ENCODE measurements at places on chromosomes 1 and 21. TPM values are rescaled to one million over a fixed set of nuclear protein-coding genes. Genes with fewer than 3 reads are reported as not detected.

Gene STX12
- 31.9 TPM for total RNA-seq

Gene DIPK1A
- 5.0 TPM for total RNA-seq

Gene EXTL2
- 3.3 TPM for total RNA-seq

Gene CELA3B
- total RNA-seq: not detected

GRCh38 chr1:77824079-77824478 is 44.6 kb downstream of the MIGA1 start:
- no peaks in the 10 kb centered on the region for H3K4me1 ChIP-seq
- no peak for DNase-seq
- no peaks in the 10 kb centered on the region for H3K27me3 ChIP-seq
- peaks cover 6% of the 10 kb centered on the region for H3K36me3 ChIP-seq
- H3K4me3 ChIP-seq: no peak overlapping the region
- no peak overlapping the region for H3K27ac ChIP-seq

DNA sequence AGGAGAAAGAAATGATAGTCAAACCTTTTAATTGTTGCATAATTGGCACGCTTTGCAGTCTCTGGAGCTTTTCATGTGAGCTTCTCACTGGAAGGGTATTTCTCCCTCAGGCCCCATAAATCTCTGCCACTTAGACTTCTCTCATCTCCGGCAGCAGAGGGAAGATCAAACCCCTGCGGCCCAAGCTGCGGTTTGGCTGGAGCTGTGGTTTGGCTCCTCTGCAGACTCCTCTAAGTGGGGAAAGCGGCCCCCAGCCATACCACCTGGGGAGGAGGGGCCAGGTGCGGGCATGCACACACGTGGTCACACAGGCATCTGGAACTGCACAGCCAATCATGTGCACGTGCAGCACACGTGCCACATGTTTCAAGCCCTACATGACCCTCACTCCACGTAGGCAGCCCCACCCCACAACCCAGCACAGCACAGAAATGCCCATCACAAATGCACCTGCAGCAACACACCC is 58.3 kb downstream of the UBE2T start:
- H3K4me3 ChIP-seq: no peak overlapping the region
- H3K27ac ChIP-seq: no peak overlapping the region
- DNase-seq: peak; percentile 30
- H3K4me1 ChIP-seq: peaks cover 12% of the 10 kb centered on the region

DNA sequence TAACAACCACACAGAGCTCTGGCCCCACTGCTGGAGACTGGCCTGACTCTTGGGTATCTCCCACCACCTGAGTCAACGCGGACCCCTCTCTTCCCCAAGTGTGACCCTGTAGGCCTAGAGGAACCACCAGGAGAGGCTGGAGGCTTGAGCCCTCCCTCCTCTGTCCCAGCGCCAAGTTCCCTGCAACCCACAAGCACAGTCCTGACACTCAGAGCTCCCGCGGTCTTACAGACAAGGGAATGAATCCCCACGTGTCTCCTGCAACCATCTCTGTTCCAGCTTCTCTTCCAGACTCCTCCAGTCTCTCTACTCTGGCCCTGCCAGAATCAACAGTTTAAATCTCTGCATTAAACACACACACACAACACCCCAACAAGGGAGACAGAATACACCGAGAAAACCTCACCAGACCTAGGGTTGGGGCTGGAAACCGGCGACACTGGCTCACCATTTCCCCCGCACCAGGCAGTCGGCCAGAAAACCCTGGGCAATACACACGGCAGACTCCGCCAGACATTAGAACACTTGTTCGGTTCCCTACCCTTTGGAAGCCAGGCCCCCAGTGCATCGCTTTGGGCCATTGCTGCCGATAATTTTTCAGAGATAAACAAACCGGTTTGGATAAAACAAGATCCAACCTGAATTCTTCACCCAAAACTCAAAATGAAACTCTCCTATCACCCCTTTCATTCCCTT is 21.7 kb downstream of the CASZ1 start:
- H3K4me1 ChIP-seq: no peaks in the 10 kb centered on the region
- no peak overlapping the region for H3K4me3 ChIP-seq
- DNase-seq: no peak
- H3K27me3 ChIP-seq: no peaks in the 10 kb centered on the region
- no peak overlapping the region for H3K27ac ChIP-seq
- H3K36me3 ChIP-seq: no peaks in the 10 kb centered on the region

DNA sequence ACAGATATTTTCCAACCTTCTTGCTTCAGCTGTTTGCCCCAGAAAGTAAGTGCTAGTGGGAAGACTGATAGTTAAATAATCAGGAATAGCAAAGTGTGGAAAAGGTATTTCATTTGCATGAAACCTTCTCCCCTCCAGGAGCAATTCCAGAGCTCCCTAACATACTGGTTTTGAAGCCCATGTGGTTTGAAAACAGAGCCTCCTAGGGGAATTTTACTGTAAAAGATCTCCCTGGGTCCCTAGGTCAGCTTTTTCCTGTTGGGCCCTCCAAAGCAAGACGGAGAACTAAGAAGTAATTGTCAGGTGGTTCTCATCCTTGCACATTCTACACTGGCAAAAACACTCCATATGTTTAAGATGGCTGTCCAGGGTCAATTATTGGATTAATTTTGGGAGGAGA is 218.7 kb upstream of the FOXD3 start:
- H3K27me3 ChIP-seq: peaks cover 7% of the 10 kb centered on the region
- no peaks in the 10 kb centered on the region for H3K36me3 ChIP-seq
- H3K4me3 ChIP-seq: no peak overlapping the region
- no peak overlapping the region for H3K27ac ChIP-seq

DNA sequence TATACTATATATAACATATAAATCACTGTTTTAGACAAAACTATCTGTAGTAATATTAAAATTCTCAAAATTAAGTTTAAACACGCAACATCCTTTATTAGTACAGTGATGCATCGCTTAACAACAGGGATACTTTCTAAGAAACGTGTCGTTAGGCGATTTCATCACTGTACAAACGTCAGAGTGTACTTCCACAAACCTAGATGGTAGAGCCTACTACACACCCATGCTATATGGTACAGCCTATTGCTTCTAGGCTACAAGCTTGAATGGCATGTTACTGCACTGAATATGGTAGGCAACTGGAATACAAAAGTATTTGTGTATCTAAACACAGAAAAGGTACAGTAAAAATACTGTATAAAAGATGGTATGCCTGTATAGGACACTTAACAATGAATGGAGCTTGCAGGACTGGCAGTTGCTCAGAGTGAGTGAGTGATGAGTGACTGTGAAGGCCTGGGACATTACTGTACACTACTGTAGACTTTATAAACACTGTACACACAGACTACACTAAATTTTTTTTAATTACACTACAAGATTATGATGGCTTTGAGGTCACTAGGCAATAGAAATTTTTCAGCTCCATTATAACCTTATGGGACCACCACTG is 10.5 kb downstream of the FOXJ3 start:
- peaks cover 77% of the 10 kb centered on the region for H3K4me1 ChIP-seq
- H3K27ac ChIP-seq: no peak overlapping the region
- no peaks in the 10 kb centered on the region for H3K27me3 ChIP-seq
- DNase-seq: no peak

DNA sequence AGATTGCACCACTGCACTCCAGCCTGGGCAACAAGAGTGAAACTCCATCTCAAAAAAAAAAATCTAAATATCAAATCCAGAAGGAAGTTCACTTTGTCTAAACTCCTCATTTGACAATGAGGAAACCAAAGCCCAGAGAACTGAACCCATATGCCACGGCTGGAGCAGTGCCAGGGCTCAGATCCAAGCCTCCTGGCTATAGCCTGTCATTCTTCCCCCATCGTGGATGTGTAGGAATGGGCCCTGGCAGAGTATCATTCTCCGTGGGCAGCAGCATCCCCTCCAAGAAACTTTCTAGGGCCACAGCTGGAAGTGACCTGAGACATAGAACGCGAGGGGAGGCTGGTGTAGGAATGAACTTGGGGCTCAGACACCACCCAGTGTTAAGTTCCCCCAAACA is 47.2 kb downstream of the CAPN9 start:
- H3K27ac ChIP-seq: no peak overlapping the region
- peaks cover 12% of the 10 kb centered on the region for H3K27me3 ChIP-seq
- H3K4me1 ChIP-seq: no peaks in the 10 kb centered on the region
- H3K36me3 ChIP-seq: no peaks in the 10 kb centered on the region
- DNase-seq: no peak

- no peaks in the 10 kb centered on the region for H3K36me3 ChIP-seq
- H3K4me3 ChIP-seq: no peak overlapping the region
- DNase-seq: no peak
- no peaks in the 10 kb centered on the region for H3K4me1 ChIP-seq
Measured at GRCh38 chr1:244221991-244222390, 170.9 kb downstream of the ZBTB18 start.

DNA sequence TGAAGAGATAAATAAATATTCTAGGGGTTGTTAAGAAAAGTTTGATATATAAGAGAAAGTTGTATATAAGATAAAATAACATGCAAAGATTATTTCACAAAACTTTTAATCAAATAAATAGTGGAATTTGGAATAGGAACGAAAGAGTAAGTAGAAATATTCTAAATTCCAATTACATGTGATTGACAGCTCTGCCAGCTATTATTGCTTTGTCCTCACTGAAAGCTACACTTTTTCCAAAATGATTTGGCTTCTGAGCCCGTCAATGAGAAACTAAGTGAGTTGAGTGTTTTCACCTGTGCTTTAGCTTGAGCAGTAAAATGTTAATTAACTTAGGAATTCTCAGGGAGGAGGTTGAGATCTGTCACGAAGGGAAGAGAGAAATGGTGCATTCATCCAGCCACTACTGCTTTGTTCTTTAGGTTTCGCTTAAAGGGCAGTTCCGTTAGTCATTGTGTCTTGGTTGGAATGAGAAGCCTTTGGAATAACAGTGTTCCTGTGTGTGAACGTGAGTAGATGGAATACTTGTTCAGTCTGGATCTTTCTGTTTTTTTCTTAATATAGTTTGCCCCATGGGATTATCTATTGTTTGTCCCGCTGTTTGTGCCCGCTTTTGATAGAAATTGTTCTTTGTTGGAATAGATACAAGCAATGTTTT is 63.3 kb upstream of the CR1L start:
- H3K27me3 ChIP-seq: peaks cover 10% of the 10 kb centered on the region
- DNase-seq: no peak
- no peaks in the 10 kb centered on the region for H3K4me1 ChIP-seq
- H3K4me3 ChIP-seq: no peak overlapping the region

GRCh38 chr1:224846119-224846907 is 83.2 kb upstream of the DNAH14 start:
- no peaks in the 10 kb centered on the region for H3K4me1 ChIP-seq
- H3K27me3 ChIP-seq: no peaks in the 10 kb centered on the region
- no peak for DNase-seq
- H3K36me3 ChIP-seq: no peaks in the 10 kb centered on the region
- H3K27ac ChIP-seq: no peak overlapping the region

DNA sequence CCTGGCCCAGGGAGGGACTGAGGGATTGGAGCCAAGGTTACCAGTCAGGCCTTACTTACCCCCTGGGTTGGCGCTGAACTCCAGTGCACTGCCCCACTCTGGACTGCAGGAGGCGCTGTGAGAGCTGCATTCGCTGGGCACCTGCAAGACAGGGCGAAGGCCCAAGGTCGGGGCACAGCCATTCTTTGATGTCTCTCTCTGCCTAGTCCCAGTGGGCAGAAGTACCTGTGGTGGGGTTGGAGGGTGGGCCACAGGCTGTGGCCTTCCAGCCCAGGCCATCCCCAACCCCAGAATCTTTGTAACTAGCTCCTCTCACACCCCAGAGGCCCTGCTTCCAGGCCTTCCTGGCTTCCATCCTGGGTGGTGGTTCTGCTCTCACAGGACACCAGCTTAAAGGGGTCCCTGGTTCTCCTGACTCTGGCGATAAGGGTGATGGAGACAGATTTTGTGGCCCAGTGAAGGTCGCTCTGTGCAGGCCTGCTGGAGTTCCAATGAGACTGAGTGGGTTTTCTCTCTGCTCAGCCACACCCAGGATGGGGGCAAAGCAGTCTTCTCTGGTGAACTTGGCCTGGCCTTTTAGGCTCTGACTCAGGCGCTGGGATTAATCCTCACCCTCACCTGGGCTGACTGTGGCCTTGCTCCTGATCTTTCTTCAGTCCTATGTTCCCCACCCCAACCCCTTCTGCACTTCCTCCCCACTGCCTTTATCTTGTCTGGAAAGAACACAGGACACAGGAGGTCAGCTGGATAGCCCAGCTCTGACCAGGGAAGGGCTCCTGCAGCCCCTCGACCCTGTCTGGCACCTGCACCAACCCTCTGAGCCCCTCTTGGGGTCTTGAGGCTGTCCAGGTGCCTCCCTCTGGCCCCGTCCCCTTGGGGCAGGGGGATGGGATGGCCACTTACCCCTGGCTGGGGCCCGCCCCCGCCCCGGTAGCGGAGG is 954 bp downstream of the MYOG start:
- peak; percentile 43 for DNase-seq
- H3K36me3 ChIP-seq: no peaks in the 10 kb centered on the region
- H3K4me3 ChIP-seq: no peak overlapping the region
- no peak overlapping the region for H3K27ac ChIP-seq
- no peaks in the 10 kb centered on the region for H3K4me1 ChIP-seq

DNA sequence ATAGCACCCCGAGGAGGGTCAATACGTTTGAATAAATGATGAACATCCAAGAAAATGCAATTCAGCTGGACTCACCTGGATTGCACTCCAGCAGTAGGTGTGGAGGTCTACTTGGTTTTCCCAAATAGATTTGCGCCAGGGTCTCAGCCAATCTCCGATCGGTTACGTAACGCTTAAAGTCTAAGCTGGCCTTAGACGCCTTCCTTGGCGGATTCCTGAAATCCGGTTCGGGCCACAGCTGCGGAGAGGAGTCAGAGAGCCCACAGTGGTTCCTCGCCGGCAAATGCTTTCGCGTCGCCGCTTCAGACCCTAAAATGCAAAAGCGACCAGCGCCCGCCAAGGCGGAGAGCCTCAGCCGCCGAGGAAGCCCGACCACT is 322 bp downstream of the TFB2M start:
- peak overlapping the region; percentile 94 for H3K27ac ChIP-seq
- no peaks in the 10 kb centered on the region for H3K27me3 ChIP-seq
- H3K36me3 ChIP-seq: peaks cover 9% of the 10 kb centered on the region

- no peaks in the 10 kb centered on the region for H3K4me1 ChIP-seq
- no peak overlapping the region for H3K27ac ChIP-seq
- no peak overlapping the region for H3K4me3 ChIP-seq
- no peaks in the 10 kb centered on the region for H3K36me3 ChIP-seq
- peaks cover 4% of the 10 kb centered on the region for H3K27me3 ChIP-seq
Measured at GRCh38 chr1:242431786-242432185, 92.7 kb downstream of the PLD5 start.

GRCh38 chr1:67313934-67314671 is 6.4 kb downstream of the IL12RB2 start:
- H3K4me3 ChIP-seq: peak overlapping the region; percentile 47
- no peaks in the 10 kb centered on the region for H3K27me3 ChIP-seq
- H3K27ac ChIP-seq: peak overlapping the region; percentile 95
- DNase-seq: no peak

- no peaks in the 10 kb centered on the region for H3K27me3 ChIP-seq
- H3K4me3 ChIP-seq: no peak overlapping the region
- no peak for DNase-seq
- peaks cover 1% of the 10 kb centered on the region for H3K36me3 ChIP-seq
- no peak overlapping the region for H3K27ac ChIP-seq
- H3K4me1 ChIP-seq: no peaks in the 10 kb centered on the region
Measured at GRCh38 chr1:93784538-93784937, 94.5 kb downstream of the DNTTIP2 start.
